ENCODE measurements at places on chromosomes 6 and 20. TPM values are rescaled to one million over a fixed set of nuclear protein-coding genes. Genes with fewer than 3 reads are reported as not detected.

- H3K27me3 ChIP-seq: no peaks in the 10 kb centered on the region
- H3K4me1 ChIP-seq: peaks cover 3% of the 10 kb centered on the region
- no peak for DNase-seq
- no peak overlapping the region for H3K4me3 ChIP-seq
- no peak overlapping the region for H3K27ac ChIP-seq
- H3K36me3 ChIP-seq: no peaks in the 10 kb centered on the region
Observed at GRCh38 chr6:149651056-149651455, 2.5 kb upstream of the KATNA1 start.

DNA sequence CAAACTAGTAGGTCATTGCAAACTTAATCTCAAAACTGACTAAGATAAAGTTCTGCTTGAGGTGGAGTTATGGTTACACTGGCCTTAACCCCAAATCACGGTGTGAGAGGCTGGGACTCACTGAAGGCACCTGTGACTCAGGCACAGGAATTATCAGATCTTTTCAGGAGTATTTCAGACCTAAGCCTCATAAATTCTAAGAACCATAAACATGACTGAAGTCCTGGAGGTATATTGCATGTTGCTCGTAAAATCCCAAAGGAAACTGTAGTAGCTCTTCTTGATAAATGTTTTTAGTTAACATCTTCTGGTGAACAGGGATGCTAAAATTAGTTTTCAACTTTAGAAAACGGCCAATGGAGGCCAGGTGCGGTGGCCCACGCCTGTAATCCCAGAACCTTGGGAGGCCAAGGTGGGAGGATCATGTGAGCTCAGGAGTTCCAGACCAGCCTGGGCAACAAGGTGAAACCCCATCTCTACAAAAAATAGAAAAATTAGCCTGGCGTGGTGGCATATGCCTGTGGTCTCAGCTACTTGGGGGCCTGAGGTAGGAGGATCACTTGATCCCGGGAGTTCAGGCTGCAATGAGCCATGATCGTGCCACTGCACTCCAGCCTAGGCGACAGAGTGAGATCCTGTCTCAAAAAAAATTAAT is 36.5 kb downstream of the DZANK1 start:
- no peaks in the 10 kb centered on the region for H3K36me3 ChIP-seq
- DNase-seq: no peak
- H3K27ac ChIP-seq: no peak overlapping the region
- H3K4me3 ChIP-seq: no peak overlapping the region
- peaks cover 2% of the 10 kb centered on the region for H3K4me1 ChIP-seq

GRCh38 chr6:150749091-150749670 is 116.3 kb upstream of the MTHFD1L start:
- DNase-seq: no peak
- no peaks in the 10 kb centered on the region for H3K36me3 ChIP-seq
- H3K4me1 ChIP-seq: peaks cover 5% of the 10 kb centered on the region
- no peak overlapping the region for H3K4me3 ChIP-seq

DNA sequence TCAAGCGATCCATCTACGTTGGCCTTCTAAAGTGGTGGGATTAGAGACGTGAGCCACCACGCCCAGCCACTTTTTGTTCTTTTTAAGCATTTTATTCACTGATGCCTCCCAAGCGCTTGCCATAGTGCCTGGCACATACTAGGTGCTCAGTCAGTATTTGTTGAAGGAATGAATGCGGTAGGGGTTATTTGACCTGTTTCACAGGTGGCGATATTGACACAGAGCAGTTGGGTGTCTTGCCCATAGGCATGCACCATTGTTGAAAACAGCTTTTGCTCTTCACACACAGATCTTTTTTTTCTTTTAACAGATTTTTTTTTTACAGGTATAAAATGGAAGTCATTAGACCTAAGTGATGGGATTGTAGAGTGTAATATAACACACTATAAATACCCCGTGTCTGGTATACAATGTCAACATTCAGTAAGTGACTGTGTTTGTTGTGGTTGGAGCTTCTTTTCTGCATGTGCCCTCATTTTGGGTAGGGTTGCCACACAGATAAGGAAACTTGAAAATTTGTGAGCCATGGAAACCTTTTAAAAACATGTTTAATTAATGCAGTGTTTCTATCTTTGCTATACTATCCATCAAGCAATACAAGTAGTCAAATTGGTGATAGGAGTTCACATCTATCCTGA is 24.8 kb downstream of the RREB1 start:
- H3K36me3 ChIP-seq: no peaks in the 10 kb centered on the region
- no peak overlapping the region for H3K27ac ChIP-seq
- no peak overlapping the region for H3K4me3 ChIP-seq
- no peaks in the 10 kb centered on the region for H3K27me3 ChIP-seq
- H3K4me1 ChIP-seq: peaks cover 2% of the 10 kb centered on the region
- no peak for DNase-seq

DNA sequence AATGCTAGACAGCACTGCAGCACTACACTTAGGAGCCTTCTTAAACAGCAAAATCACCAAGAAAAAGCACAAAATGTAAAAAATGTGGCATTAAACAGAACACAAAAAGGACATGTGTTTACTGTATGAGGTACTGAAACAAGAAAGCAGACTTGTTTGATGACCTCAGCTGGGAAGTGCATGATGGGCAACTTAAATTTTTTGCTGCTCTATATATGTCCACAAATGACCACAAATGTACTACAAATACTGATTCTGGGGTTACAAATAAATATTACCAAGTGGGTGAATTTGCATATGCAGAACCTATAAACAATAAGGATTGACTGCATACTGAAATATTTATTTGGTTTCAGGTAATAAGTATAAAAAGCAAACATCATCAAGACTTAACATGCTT is 13.1 kb downstream of the RAB23 start:
- H3K27me3 ChIP-seq: no peaks in the 10 kb centered on the region
- H3K4me1 ChIP-seq: no peaks in the 10 kb centered on the region
- no peak overlapping the region for H3K27ac ChIP-seq
- no peak for DNase-seq
- no peaks in the 10 kb centered on the region for H3K36me3 ChIP-seq

Gene HDGFL1
- not detected for total RNA-seq

DNA sequence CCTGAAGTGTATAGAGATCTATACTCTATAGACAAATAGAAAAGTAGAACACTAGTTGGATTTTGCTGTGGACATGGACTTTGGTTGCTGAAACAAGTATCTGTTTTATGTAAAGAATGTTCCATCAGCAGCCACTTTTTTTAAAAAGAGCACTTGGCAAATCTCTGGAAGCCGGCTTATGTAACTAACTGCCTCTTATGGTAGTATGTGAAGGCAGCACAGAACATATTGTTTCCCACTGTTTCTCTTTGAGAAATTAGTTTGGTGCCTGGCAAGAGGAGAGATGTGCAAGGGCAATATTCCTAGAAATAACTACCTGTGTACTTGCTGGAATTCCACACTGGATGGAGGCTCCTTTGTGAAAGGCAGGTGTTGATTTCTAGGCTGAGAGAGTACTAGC is 242.3 kb upstream of the PREP start:
- H3K4me1 ChIP-seq: no peaks in the 10 kb centered on the region
- no peaks in the 10 kb centered on the region for H3K27me3 ChIP-seq
- no peak overlapping the region for H3K4me3 ChIP-seq
- H3K27ac ChIP-seq: no peak overlapping the region
- DNase-seq: no peak

- no peak overlapping the region for H3K4me3 ChIP-seq
- H3K27ac ChIP-seq: no peak overlapping the region
- H3K36me3 ChIP-seq: no peaks in the 10 kb centered on the region
- no peak for DNase-seq
- H3K27me3 ChIP-seq: no peaks in the 10 kb centered on the region
Observed at GRCh38 chr6:132357120-132357519, 44.2 kb downstream of the MOXD1 start.

Gene GNMT
- 0.83 TPM for total RNA-seq

- no peaks in the 10 kb centered on the region for H3K36me3 ChIP-seq
- H3K4me3 ChIP-seq: no peak overlapping the region
- no peaks in the 10 kb centered on the region for H3K4me1 ChIP-seq
- H3K27ac ChIP-seq: no peak overlapping the region
- no peaks in the 10 kb centered on the region for H3K27me3 ChIP-seq
- no peak for DNase-seq
Observed at GRCh38 chr6:142275236-142276006, 26.4 kb upstream of the ADGRG6 start.

Gene ARID1B
- total RNA-seq: 144 TPM

GRCh38 chr6:27872642-27873020 is 39.6 kb downstream of the OR2B2 start:
- H3K27ac ChIP-seq: no peak overlapping the region
- DNase-seq: no peak
- H3K4me3 ChIP-seq: peak overlapping the region; percentile 37
- H3K4me1 ChIP-seq: peaks cover 3% of the 10 kb centered on the region
- H3K27me3 ChIP-seq: no peaks in the 10 kb centered on the region

DNA sequence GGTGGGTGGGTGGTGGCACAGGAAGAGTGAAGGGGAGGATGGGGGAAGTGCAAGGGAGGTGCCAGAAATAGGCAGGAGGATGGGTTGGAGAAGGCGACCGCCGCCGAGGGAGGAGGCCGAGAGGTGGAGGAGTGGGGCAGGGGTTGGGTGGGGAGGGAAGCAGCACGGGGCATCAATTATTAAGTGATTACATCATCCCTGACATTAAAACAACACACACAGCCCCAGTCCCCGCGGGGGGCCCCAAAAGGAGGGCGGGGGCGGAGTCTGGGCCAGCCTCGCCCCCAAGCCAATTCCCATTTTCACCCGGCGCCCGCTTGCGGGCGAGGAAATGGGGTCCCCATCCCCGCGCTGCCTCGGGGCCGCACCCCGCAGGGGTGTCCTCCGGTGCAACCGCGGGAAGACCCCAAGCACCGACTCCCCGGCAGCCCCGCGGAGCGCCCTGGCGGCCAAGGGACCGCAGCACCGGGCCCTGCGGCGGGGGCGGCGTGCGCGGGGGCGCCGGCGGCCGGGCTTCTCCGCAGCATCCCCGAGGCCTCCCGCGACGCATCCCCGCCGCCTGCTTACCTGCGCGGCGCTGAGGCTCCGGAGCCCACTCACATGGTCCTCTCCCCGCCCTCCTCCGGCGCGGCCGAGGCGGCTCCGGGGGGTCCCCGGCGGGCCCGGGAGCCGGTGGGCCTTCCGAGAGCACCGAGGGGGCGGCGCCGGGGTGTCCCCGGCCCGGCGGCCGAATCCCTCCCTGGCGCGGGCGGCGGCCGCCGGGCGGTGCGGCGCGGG is 663 bp downstream of the FYN start:
- peak overlapping the region; percentile 48 for H3K4me3 ChIP-seq
- no peaks in the 10 kb centered on the region for H3K27me3 ChIP-seq
- DNase-seq: peak; percentile 65
- H3K4me1 ChIP-seq: peaks cover 4% of the 10 kb centered on the region
- H3K36me3 ChIP-seq: no peaks in the 10 kb centered on the region

Gene GTF3C6
- total RNA-seq: 31.6 TPM

DNA sequence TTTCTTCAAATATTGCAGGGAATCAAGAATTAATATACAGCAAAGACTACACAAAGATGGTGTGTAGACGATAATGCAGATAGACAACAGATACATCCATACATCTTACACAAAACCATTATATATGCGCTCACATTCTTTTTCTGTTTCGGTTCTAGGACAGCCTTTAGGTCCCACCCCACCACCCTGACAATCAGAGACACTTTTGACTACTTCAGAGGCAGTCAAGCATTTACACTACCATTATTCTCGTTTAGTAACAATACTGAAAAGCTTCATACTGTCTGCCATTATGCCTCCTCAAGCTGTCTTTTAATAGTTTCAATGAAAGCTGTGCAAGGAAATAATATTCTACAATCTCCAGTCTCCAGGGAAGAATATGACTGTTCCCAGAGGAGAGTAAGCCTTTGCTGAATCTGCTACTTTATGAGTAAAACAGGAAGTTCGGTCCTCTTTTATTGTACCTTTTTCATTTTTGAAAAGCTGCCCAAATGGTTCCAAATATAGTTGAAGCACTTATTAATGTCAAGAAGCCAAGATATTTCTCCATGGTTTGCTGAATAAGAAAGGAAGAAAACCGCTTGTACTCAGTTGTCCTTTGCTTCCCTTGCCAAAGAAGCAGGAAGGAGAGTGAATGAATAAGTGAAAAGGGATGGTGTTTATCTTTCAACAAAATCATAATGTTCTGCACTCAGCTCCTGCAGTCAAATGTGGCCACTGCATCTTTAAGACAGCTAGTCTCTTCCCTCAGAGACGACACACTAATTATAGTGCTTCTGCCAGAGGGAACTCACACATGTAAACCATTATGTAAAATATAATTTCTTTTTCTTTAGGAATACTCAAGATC is 468.3 kb downstream of the CDC5L start:
- H3K36me3 ChIP-seq: no peaks in the 10 kb centered on the region
- DNase-seq: no peak
- H3K4me1 ChIP-seq: peaks cover 2% of the 10 kb centered on the region
- no peaks in the 10 kb centered on the region for H3K27me3 ChIP-seq

DNA sequence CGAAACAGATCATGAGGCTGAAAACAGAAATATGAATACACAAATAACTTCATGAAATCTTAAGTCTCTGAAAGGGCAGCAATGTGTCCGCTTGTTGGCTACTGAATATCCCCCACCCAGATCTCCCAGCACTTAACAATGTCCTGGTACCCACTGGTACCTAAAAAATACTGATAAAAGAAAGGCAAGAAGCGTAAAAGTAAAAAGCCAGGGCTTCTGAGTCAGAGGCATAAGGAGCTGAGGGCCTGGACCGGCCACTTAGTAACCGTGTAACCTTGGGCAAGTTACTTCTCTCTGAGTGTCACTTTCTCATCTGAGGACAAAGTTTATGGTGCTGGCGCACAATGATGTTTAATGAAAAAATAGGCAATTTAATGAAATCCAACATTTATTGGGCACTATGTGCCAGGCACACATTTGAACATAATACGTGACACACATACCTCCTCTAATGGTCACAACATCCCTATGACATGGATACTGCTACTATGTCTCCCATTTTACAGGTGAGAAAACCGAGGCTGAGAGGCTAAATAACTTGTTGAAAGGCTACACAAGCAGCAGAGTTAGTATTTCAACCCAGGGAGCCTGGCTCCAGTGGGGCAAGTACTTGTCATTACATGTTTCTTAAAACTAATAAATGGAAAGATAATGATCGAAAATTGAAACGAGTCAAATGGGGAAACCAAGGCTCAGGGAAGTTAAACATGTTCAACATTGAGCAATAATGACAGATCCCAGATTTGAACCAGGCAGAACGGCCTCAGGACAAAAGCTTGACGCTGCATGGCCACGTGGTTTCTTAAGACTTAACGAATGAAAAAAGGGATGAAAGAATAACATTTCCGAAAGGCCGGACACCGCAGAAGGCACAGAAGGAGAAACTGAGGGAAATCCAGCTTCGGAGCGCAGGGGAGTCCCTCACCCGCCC is 828 bp downstream of the TP53RK start:
- H3K36me3 ChIP-seq: no peaks in the 10 kb centered on the region
- H3K4me3 ChIP-seq: peak overlapping the region; percentile 99
- DNase-seq: no peak
- H3K4me1 ChIP-seq: peaks cover 4% of the 10 kb centered on the region
- peak overlapping the region; percentile 85 for H3K27ac ChIP-seq

- no peak overlapping the region for H3K27ac ChIP-seq
- H3K27me3 ChIP-seq: no peaks in the 10 kb centered on the region
- no peaks in the 10 kb centered on the region for H3K36me3 ChIP-seq
- DNase-seq: no peak
- peaks cover 1% of the 10 kb centered on the region for H3K4me1 ChIP-seq
Observed at GRCh38 chr6:138592749-138593123, 93.4 kb upstream of the NHSL1 start.

Gene MEP1A
- 3.0 TPM for total RNA-seq

- no peak overlapping the region for H3K4me3 ChIP-seq
- no peaks in the 10 kb centered on the region for H3K4me1 ChIP-seq
- no peak for DNase-seq
- H3K27ac ChIP-seq: no peak overlapping the region
Observed at GRCh38 chr6:129248946-129249345, 366.0 kb downstream of the LAMA2 start.

Gene C6orf15
- not detected for total RNA-seq

Data from ovary (tissue), 10 donors.